Left lung (tissue), 14 donors: ENCODE measurements at places on chromosomes 6 and 20. TPM values are rescaled to one million over a fixed set of nuclear protein-coding genes. Genes with fewer than 3 reads are reported as not detected.

Gene WFDC10B
- polyA plus RNA-seq: not detected

Gene ZNF391
- 19.3 TPM for polyA plus RNA-seq

Gene FILIP1
- polyA plus RNA-seq: 26.0 TPM

DNA sequence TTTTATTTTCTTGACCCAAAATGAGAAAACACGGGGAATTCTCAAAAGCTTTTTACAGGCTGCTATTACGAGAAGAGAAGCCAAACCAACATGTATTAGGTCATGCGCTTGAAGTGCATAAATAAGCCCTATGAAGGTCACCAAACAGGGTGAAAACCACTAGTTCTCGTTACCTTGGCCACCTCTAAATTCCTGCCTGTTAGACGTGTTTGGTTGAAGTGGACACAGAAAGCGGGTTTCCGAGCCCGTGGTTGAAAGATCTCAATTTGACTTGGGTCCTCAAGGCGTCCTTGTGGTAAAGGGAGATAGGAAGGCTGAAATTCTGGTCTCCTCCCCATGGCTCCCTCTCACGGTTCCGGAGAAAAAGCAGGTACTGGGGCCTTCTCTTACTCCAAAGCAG, 6.2 kb downstream of the EYA2 start:
- no peak for DNase-seq

Gene KCNQ2
- 8.4 TPM for polyA plus RNA-seq

Gene MMUT
- polyA plus RNA-seq: 45.7 TPM
